ENCODE measurements at places on chromosomes 11 and 22. TPM values are rescaled to one million over a fixed set of nuclear protein-coding genes. Genes with fewer than 3 reads are reported as not detected.
A peak's percentile ranks its signal among the peaks of the same experiment; 100 is the strongest.

DNA sequence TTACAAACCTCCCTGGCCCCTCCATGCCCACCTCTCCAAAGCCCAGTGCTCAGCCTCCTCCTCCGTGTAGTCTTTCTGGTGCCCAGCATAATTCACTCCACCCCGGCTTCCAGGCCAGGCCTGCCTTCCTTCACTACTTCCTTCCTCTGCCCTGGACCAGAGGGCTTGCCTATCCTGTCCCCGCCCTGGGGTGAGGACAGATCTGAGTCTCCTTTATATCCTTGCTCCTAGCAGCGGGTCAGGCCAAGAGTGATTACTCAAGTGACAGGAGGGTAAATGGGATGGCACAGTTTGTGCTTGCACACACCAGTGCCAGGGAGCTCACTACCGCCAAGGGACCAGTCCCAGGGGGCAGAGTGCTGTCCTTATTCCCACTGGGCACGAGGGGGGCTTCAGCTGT is 48.0 kb downstream of the SCUBE1 start:
- DNase-seq, result no peak

DNA sequence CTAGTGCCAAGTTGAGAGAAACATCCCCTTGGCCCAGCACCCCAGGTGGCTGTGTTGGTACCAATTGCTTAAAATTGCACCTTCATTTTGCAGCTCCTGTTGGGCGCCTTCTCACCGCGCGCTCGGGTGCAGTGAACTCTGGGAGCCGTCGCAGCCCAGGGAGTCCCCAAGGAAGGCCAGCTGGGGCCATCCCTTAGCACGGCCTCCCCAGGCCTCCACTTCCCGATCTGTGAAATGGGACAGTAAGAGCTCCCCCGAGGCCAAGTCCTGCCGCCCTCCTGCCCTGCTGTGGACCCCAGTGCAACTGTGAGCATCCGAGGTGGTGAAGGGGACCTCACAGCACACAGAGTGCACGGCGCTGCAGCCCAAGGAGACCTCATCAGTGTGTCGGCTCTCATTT is 1234.1 kb downstream of the BRD1 start:
- DNase-seq, result no peak

- DNase-seq, result no peak
These were observed 25.2 kb downstream of the HIRA start for GRCh38 chr22:19406281-19406811.

The MISFA gene
- polyA plus RNA-seq, result 9.0 TPM

DNA sequence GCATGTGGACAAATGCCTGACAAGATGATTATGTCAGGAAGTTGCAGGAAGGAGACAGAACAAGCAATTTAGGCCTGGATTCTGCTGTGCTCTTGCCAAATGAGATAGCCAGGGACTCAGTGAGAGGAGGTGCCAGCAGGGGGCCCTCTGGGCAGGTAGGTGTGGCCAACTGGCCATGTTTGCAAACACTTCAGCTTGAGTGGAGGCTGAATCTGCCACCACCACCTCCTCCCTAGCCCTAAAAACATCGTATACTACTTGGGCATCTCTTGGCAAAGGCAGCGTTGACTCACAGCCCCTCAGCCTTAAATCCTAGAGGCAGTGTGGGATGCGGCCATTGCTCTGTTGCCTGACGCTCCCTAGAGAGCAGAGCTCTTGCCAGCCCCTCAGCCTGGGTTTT is 95.1 kb upstream of the PLET1 start:
- DNase-seq, result no peak

- no peak for DNase-seq
These were observed 90.5 kb upstream of the XKR3 start for GRCh38 chr22:16915701-16916100.

GRCh38 chr11:33317662-33318061 is 60.5 kb downstream of the HIPK3 start:
- DNase-seq, result no peak

- no peak for DNase-seq
These were observed 23.3 kb upstream of the SERPIND1 start for GRCh38 chr22:20750461-20751184.

- DNase-seq, result no peak
These were observed 4.6 kb upstream of the PAMR1 start for GRCh38 chr11:35529971-35530495.

The SRSF8 gene
- 47.8 TPM for polyA plus RNA-seq

The TPBGL gene
- 0.08 TPM for polyA plus RNA-seq

DNA sequence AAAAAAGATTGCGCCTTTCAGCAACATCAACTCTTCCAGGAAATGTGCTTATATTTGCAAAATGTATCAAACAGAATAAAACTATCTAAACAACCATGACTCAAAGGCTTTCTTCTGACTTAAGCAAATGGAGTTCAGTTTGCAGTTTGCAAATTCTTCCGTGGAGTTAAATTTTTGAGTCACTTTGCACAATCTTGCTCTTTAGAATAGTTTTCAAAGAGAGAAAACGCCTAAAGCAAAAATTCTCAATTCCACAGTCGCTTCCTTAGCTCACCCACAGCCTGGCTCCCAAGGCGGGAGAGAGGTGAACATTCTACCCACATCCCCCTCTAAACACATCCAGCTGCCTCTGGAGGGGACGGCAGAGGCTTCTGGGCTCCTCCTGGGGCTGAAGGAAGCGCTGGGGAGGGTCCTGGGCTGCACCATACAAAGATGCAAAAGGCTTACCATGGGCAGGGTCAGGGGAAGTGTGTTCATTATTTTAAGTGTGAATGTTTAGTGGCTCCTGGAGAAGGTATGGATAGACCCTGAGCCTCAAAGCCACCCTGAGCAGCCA is 1487.3 kb downstream of the TBC1D22A start:
- DNase-seq, result no peak

DNA sequence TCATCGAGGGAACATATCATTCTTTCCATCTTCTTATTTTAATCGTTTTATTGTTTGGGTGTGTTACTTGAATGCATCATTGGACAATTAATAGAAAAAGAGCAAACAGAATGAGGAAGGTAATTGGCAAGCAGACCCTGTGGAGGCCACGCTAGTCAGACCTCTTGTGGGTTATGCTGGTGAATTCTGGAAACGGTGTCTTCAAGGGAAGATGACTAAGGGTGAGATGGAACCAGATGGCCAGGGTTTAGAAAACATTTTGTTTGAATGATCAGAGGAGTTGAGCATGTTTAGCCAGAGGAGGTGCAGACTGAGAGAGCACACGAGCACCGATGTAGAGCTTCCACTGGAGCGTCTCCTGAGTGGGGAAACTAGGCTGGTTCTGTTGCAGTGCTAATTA is 8.5 kb downstream of the ST14 start:
- DNase-seq, result no peak

DNA sequence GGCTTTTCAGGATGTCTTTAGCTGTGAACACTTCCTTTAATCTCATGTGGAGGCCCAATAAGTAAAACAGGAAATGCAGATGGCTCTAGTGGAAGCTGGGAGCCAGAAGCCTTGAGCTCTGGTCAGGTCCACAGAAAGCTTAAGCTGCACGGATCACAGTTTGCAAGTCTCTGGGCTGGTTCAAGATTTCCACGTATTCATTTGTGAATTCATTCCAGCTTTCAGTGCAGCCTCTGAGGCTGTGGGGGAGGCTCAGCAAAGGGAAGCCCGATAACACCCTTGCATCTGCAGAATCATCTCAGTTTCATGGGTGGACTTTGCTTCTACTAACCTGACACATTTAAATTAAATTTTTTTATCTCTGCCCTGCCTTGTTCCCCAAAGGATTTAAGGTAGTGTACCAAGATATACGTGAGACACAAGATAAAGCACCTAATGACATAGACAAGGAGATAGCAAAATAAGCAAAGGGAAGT is 65.6 kb downstream of the ISX start:
- DNase-seq, result no peak

The MPPED2 gene
- polyA plus RNA-seq, result 4.5 TPM

The SEC14L2 gene
- 8.0 TPM for polyA plus RNA-seq

DNA sequence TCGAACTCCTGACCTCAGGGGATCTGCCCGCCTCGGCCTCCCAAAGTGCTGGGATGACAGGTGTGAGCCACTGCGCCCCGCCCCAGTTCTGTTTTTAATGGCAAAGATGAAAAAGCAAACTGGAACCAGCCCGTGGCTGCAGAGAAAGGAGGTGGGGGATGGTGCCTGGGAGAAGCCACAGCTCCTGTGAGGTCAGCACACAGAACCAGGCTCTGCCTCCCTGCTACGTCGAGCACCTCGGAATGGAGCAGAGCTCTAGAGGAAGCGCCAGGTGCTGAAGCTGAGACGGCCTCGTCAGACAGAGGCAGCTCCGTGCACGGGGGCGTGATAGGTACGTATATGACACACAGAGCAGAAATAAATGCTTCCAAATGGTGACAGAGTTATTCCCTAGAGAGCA is 8.5 kb downstream of the DRD4 start:
- DNase-seq, result no peak

The OR6T1 gene
- not detected for polyA plus RNA-seq

DNA sequence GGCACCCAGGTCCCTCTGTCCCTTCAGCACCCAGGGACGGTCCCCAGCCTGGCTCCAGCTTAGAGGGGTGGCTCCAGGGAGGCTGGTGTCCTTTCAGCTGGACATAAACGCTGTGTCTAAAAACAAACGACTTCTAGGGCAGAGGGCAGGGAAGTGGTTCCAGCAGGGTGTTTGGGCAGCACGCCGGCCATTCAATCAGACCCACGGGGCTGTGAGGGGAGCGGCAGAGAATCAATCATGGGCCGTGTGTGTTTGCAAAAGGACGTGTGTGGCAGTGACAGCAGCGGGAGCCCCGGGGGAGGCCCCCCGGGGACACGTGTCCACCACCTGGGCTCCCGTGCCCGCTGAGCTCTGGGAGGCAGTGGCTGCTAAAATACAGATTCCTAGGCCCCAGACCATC is 127.7 kb downstream of the MN1 start:
- DNase-seq, result no peak

DNA sequence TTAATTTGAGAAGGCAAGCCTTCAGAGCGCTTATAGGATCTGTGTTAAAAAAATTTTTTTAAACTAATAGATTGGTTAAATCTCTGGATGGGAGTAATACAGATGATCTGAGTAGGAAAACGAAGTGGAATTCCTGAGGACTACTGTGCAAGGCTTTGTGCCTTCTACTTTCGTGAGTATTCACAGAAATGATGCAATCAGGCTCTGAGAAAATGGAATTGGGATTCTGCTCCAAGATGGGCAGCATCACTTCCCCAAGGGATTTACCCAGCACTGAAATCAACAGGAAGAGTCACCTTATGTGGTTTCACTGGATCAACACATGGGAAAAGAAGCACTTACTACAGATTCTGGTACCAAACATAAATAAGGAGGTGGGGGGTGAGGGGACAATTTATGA is 12.5 kb downstream of the KMT5B start:
- DNase-seq, result no peak

DNA sequence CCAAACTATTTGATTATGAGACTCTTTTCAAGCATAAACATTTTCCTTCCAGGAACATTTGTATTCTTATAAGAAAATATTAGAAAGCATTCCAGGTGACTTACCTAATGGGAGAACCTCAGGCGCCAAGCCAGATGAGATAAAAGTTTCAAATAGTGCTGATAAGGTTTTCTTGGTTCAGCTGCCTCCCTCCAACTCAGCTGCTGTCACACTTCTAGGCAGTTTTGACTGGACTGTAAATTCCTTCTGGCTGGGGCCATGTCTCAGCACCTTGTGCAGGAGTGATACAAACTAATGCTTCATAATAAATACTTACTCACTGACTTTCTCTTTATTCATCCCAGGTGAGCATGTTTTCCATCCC is 131.1 kb downstream of the MED15 start:
- no peak for DNase-seq

DNA sequence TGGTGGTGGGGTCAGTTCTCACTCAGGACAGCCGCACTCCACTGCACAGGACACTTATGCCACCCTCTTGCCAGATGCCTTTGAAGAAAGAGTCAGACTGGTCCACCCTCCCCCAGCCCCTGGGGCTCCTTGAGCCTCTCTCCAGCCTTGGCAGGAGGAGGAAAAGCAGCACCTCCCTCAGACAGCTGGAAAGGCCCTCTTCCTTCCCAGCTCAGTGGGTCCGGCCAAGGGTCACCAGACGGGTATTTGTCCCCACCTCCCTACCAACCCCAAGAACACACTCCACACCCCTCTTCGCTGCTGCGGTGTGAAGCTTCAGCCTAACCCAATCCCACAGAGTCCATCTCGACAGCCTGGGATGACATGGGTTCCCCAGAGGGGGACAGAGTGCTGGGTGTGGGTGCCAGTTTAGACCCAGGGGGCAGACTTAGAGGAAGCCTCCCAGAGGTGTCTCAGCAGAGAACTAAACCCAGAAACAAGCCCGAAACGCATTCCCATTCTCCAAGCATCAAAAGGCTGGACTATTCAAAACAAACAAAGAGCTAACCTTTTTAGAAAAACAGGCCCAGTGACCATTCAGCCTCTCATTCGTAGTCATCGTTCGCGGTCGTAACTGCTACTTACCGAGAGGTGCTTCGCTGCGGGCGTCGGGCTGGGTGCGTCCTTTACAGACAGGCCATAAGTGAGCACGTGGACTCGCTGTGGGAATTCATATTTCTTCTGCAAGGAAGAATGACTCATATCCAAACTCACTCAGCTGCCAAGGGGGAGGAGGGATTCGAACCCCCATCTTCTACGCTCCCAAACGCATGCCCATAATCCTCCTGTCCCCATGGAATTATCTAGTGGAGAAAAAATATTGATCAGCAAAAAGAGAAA is 57.5 kb upstream of the ANO1 start:
- peak; percentile 35 for DNase-seq

GRCh38 chr11:123570939-123571580 is 83.4 kb downstream of the SCN3B start:
- DNase-seq, result no peak

- DNase-seq, result peak; percentile 39
These were observed 18.7 kb upstream of the JHY start for GRCh38 chr11:122863704-122864326.

- DNase-seq, result no peak
These were observed 7.1 kb downstream of the P2RY2 start for GRCh38 chr11:73225001-73225686.

DNA sequence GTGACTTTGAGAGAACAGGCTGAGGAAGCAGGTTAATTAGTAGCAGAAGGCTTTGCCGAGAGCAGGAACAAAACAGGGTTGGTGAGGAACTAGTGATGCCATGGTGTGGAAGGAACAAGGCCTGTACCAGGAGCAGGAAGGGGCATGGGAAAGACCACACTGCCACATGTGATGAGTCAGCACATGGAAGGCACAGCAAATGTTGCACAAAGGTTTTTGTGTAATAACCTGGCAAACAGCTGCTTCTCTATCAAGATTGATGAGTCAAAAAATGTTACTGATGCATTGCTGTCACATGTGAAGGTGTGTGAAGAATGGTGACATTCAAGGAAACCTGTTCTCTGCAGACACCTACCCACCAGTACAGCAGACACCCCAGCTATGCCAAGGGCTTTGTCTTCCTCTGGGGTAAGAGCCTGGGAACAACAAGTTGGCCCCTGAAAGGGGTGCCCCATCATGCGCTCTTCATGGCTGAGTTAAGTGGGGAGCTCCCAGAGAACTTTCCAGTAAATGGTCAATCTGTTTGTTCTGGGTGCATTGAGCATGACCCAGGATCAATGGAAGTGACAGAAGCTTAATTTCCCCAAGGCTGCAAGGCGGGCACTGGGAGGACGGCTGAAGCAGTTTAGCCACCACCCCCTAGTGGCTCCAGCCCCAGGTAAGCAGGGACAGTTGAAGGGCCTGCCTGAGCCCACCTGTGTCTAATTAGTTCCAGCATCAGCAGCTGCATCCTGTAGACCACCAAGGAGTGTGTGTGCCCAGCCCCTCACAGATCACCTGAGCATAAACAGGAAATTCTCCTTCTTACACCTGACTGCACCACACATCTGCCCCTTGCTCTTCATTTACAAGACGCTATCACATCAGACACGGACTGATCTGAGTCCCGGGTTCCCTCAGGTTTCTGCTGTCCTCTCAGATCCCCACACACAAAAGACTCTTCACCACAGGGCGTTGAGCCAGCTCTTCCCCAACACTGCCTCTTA is 47.6 kb downstream of the GGTLC2 start:
- DNase-seq, result no peak

The NUP160 gene
- polyA plus RNA-seq, result 79.0 TPM

All from right lung (tissue), 10 donors.